Lung microvascular endothelial cell (primary cell): ENCODE measurements at places on chromosomes 1 and 21.

DNA sequence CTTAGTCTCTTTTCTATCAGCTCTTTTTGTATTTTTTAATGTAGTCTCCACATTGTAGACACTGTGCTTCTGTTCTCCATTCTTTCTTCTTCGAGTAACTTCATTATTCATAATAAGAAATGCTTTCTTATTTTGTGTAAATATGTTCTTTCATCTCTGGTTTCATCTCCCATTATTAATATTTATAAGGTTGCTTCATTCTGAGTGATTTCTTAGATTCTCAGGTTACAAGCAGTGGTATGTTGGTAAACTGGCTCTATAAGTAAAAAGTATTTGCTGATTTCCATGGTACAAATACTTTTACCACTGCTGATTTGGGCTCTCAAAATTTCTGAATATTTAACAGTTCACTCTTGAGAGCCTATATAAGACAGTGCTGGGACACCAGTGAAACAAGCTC is 81.3 kb downstream of the CDC14A start:
- DNase-seq = no peak

DNA sequence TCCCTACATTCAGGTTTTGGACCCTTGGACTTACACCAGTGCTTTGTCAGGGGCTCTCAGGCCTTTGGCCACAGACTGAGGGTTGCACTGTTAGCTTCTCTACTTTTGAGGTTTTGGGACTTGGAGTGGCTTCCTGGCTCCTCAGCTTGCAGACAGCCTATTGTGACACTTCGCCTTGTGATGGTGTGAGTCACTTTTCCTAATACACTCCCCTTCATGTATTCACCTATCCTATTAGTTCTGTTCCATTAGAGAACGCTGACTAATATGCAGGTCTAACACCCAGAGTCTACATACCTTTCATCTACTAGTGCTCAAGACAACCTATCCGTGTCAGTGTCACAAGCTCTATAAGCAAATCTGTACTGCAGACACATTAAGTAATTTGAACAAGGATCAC is 605.3 kb downstream of the KCNT2 start:
- DNase-seq = no peak

GRCh38 chr1:241688940-241689368 is 36.9 kb downstream of the WDR64 start:
- DNase-seq = no peak

GRCh38 chr1:243991650-243992049 is 59.4 kb upstream of the ZBTB18 start:
- DNase-seq = no peak
